NCI-H1105 (cell line): ENCODE measurements at places on chromosomes 7 and 10.
A peak's percentile ranks its signal among the peaks of the same experiment; 100 is the strongest.

DNA sequence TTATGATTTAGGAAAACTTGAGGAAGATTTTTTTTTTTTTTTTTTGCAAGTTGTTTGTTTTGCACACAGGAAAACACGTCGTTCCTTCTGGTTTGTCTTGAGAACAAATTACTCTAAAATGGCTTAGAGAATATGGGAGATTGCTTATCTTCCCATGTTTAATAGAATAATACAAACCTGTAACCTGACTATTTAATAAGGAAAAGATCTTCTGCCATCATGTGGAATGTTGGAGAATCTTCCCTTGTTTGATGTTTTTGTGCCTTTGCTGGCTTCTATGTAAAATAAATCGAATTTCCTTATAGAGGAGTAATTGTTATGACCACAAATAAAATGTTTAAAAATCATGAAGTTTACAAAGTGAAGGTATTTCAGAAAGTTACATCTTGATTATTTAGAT is 818.8 kb downstream of the GATA3 start:
- DNase-seq = no peak

DNA sequence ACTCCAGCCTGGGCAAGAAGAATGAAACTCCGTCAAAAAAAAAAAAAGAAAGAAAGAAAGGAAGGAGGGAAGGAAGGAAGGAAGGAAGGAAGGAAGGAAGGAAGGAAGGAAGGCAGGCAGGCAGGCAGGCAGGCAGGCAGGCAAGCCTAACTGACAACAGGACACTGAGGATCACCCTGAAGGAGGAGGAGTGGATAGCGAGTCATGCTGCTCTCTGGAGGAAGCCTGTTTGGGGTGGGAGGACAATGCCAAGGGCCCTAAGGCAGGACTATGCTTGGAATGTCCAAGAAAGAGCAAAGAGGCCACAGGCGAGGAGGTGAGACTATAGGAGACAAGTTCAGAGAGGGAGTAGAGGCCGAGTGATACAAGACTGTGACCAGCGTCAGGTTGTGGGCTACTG is 107.0 kb upstream of the PARD3 start:
- DNase-seq = no peak

- DNase-seq = no peak
Measured at GRCh38 chr10:72322280-72323058, 32.2 kb downstream of the DNAJB12 start.

DNA sequence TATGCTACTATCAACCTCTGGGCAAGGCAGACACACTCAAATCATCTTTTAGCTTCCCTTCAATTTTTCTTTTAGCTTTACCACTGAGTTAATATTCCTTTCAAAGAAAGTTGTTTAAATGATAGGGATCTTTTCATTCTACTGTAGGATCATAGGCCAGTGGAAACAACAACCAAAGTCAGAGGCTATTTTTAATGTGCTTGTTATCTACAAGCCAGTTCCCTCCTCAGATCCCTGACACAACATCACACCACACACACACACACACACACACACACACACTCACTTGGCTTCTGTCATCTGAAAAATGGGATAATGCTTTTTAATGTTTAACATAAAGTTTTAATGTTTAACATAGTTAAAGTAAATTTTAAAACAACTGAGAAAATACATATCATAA is 106.7 kb upstream of the CAV2 start:
- no peak for DNase-seq

GRCh38 chr7:80187727-80188126 is 53.1 kb downstream of the GNAI1 start:
- DNase-seq = no peak

- DNase-seq = no peak
Measured at GRCh38 chr10:78476844-78477243, 443.2 kb downstream of the RPS24 start.

DNA sequence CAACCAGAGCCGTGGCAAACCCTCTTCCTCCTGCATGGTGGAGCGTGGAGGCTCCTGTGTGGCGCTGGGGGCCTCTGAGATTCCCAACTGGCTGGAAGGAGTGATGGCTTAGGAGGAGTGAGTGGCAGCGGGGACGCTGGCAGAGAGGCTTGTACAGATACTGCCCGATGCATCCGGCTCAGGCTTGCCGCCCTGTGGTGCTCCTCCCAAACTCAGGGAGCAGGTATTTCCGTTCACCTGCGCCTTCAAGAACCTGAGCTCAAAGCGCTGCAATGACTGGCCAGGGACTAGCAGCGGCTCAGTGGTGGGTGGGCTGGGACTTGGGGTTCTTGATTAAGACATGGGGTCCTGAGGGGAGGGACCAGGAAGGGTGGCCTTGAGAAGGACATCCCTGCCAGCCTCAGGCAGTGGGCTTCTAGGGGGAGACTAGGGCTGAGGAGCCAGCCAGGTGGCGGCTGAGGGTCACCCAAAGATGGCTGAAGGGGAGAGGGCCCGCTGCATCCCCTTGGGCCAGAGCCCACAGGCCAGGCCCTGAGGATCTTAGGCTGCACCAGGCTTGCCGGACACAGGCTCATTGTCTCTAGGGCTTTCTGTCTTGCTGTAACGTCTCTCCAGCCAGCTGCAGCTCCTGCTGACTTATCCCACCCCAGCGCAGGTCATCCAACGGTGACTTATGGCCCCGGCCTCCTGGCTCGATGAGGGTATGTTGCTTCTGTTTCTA is 3.2 kb downstream of the ZNF775 start:
- DNase-seq = no peak

GRCh38 chr7:32461484-32461883 is 28.7 kb downstream of the LSM5 start:
- no peak for DNase-seq

- DNase-seq = peak; percentile 81
Measured at GRCh38 chr7:132577206-132578049, 1.2 kb upstream of the PLXNA4 start.

DNA sequence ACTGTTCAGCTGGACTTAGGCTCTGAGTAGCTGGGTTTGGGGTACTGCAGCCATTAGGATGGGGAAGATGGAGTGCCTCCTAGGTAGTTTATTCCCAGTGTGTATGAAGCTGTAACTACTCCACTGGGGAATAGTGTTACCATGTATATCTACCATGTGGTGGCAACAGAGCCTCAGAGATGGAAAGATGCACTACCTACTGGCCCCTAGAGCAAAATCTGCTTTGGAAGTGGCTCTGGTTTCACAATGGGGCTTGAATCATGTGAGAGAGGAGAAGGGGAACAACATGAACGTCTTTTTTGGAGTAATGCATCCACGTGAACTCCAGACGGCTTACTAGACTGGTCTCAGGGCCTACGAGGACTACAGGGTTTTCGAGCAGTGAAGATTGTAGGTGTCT is 167.3 kb downstream of the CALCR start:
- DNase-seq = no peak

GRCh38 chr7:1721047-1721690 is 51.1 kb downstream of the ELFN1 start:
- no peak for DNase-seq

DNA sequence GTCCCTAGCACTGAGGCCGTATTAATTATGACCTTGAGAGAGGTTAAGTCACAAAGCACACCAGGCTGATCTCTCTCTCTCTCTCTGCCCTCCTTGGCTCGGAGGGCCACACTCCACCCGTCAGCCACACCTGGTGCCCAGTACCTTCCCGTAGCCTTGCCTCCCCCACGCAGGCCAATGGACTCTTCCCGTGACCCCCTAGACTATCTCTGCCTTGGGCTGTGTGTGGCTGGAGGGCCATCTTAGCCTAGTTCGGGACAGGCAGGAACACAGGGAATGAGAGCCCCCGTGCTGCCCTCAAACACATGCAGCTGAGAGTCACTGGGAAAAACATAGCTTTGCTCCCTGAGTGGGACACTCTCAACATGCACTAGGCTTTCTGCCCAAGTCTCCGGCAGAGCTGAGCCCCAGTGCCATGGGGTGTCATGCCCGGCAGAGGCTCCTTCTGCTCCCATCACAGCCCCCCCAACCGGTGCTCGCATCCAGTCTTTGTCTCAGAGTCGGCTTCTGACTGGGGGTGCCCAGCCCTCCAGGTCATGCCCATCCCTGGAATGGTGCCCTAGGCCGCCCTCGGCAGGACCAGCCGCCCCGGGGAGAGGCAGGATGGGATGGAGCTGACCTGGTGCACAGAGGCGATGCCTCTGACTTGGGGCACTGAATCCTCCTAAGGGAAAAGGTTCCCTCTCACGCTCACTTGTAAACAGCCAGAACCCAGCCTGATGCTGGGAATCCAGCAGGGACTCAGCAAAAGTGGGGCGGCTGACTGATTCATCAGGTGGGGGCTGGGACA is 63.0 kb downstream of the TCERG1L start:
- no peak for DNase-seq

GRCh38 chr10:89741126-89741762 is 39.9 kb downstream of the KIF20B start:
- DNase-seq = no peak

- no peak for DNase-seq
Measured at GRCh38 chr7:139990142-139990535, 72.6 kb downstream of the PARP12 start.

GRCh38 chr7:33829536-33829935 is 75.8 kb upstream of the BMPER start:
- no peak for DNase-seq

DNA sequence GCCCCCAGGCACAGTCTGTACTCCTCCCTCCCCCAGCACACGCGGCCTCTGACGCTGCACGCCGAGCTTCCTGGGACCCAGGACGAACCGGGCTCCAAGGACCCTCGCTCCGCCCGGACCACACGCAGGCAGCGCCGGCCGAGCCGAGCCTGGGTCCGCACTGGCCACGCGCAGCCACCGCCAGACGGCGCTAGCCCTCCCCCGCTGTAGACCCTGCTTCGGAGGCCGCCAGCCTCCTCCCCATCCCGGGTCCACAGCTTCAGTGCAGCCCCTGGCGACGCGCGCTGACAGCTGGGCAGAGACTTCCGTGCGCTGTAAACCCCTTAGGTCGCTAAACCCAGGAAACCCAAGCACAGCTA is 936 bp upstream of the TCERG1L start:
- peak; percentile 28 for DNase-seq

DNA sequence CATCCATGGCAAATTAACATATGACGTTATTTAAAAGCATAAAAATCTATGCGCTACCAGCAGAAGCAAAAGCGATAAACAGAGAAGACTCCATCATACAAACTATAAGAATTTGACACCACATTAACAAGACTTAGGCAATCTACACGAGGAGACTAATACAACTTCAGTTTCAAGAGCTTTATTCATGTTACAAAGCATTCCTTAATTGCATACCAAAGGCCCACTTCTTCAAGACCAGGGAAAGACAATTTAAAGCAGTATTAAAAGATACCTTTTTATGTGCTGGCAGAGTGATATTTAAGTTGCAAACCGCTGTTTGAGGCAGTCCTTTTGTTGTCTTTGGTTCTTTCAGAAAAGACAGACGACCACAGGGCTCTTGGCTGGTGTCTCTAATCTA is 176.0 kb upstream of the CCDC6 start:
- DNase-seq = no peak

- no peak for DNase-seq
Measured at GRCh38 chr10:1448252-1448930, 288.9 kb downstream of the ADARB2 start.

- DNase-seq = no peak
Measured at GRCh38 chr7:100013328-100013676, 2.1 kb upstream of the ZKSCAN1 start.

- DNase-seq = no peak
Measured at GRCh38 chr10:104622598-104623209, 18.4 kb upstream of the SORCS3 start.

GRCh38 chr7:134045716-134046115 is 81.4 kb upstream of the LRGUK start:
- no peak for DNase-seq

- DNase-seq = no peak
Measured at GRCh38 chr10:119205894-119206602, 1.3 kb upstream of the GRK5 start.

- DNase-seq = no peak
Measured at GRCh38 chr7:93992421-93993110, 11.6 kb downstream of the BET1 start.

DNA sequence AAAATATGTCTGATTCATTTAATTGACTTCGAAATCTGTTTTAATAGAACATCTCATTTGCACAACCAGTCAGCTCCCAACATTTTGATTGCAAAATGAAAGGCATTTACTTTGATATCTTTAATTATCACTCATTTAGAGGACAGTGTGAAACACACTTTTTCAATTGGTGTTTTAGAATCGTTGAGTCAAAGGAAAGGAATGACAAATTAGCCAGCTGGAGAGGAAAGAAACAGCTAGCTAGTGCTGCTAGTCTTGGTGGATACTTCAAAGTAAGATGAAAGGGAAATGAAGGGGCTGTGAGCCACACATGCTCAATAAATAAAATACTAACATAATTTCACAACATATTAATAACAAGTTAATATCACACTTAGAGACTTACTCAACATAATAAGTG is 570.2 kb downstream of the PHTF2 start:
- no peak for DNase-seq

DNA sequence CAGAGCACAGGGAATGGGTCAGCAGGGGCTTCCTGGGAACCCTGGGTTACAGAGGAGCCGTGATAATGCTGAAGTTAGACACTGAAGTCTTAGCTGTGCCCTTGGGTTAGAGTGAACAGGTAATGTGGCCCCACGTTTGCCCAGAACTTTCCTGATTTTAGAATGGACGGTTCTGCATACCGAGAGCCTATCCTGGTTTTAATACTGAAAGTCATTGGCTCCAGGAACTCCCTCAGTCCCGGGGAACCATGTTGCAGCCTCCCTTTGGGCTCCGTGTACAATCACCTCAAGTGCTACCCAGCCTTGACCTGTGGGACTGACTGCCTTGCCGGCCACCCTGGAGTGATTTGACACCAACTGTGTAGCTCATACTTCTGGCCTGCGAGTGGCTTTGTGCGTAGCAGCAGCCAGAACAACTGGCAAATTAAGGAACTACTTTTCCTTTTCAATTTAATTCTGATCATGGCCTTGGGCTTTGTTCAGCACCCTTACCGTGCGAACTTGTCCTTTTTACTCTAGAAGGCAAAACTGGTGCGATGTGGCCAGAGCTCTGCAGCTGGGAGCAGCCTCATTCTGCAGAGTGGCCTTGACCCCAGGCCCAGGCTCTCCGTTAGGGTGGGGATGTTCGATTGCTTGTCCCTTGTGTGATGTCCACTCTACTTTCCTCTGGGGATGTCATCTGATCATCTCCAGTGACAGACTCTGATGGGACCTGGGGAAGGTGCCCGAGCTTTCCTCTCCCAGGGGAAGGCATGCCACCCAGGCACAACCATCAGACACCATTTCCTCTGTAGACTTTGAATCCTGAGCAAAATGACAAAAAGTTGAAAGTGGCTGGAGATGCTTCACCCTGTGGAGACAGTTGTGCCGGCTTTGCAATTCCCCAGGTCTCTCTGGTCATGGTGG is 265.9 kb downstream of the GLRX3 start:
- no peak for DNase-seq

DNA sequence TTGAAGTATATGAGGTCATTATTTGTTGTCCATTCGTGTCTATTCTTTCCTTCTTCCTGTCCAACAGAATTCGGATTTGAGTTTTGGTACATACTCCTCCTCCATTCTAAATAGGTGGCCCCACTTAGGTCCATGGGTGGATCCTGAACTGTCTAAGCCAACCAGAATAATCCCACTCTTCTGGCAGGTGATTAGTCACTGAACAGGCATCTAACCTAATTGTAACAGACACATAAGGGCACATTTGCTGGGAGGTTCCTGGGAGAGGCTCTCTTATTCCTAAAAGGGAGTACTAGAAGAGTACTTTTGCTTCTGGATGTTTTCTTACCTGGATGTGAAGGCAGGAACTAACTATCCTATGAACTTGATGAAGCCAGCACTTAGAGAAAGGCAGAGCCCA is 16.8 kb downstream of the LRRC72 start:
- DNase-seq = no peak
